ENCODE measurements at places on chromosomes 12 and 14. TPM values are rescaled to one million over a fixed set of nuclear protein-coding genes. Genes with fewer than 3 reads are reported as not detected.

The PROX2 gene
- 0.41 TPM for total RNA-seq

The COCH gene
- total RNA-seq = 1.3 TPM

- H3K27ac ChIP-seq = no peak overlapping the region
- H3K27me3 ChIP-seq = peaks cover 56% of the 10 kb centered on the region
- no peaks in the 10 kb centered on the region for H3K36me3 ChIP-seq
- peak; percentile 9 for DNase-seq
- H3K4me3 ChIP-seq = peak overlapping the region; percentile 75
These were observed 585 bp upstream of the TEAD4 start for GRCh38 chr12:2958432-2959191.

The VSIG10 gene
- total RNA-seq = 2.4 TPM

DNA sequence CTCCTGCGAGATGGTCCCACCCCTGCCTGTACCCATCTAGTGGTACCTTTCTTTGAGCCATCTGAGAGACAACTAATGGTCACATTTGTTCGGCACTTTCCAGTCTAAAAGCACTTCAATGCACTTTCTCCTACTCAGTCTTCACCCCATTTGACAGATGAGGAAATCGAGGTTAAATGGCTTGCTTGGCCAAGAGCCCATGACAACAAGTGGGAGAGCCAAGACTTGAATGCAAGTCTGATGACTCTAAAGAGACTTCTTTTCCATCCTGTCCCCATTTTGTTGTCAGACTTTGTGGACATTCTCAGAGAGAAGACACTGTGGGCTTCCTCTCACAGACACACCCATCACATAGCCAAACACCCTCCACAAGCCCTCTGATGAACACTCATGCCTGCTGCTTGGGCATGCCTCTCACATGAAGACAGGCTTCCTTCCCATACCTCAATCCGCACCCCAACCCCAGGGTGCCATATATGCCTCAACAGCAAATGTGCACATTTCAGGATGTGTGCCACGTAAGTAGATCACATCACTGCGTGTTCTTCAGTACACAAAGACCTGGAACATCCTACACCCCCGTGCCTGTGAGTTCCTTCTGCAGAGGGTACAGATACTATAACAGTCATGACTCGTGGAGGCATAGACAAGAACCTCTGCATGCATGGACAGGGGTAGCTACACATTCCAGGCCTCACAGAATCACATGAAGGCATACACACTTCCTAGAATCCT, 805 bp downstream of the MYH7 start:
- H3K4me3 ChIP-seq = no peak overlapping the region
- H3K36me3 ChIP-seq = no peaks in the 10 kb centered on the region
- H3K4me1 ChIP-seq = no peaks in the 10 kb centered on the region
- no peak overlapping the region for H3K27ac ChIP-seq

- DNase-seq = no peak
- no peaks in the 10 kb centered on the region for H3K36me3 ChIP-seq
- H3K27me3 ChIP-seq = peaks cover 4% of the 10 kb centered on the region
- no peak overlapping the region for H3K4me3 ChIP-seq
- no peak overlapping the region for H3K27ac ChIP-seq
These were observed 20.7 kb downstream of the ASCL1 start for GRCh38 chr12:102977945-102978706.

GRCh38 chr12:49092086-49092815, 2.4 kb downstream of the DHH start:
- peaks cover 48% of the 10 kb centered on the region for H3K4me1 ChIP-seq
- H3K27me3 ChIP-seq = peaks cover 66% of the 10 kb centered on the region
- H3K27ac ChIP-seq = no peak overlapping the region
- peaks cover 4% of the 10 kb centered on the region for H3K36me3 ChIP-seq
- peak; percentile 80 for DNase-seq
- H3K4me3 ChIP-seq = peak overlapping the region; percentile 21

DNA sequence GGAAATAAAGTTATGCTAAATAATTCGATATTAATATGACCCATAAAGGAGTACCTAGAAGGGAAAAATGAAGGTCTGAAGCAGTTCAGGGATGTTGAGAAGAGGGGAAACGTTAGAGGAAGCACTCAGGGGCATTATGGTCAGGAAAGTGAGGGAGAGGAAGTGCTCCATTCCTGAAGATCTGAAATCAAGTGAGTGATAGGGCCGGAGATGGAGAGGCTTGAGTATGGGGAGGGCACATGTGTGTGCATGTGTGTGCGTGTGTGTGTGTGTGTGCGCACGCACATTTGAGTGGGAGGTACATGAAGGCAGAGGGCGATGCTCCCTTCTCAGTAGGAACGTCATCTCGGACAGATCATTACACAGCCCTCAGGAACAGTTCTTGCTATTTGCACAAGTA, 4.9 kb upstream of the DCD start:
- no peak overlapping the region for H3K4me3 ChIP-seq
- DNase-seq = no peak
- no peaks in the 10 kb centered on the region for H3K4me1 ChIP-seq

DNA sequence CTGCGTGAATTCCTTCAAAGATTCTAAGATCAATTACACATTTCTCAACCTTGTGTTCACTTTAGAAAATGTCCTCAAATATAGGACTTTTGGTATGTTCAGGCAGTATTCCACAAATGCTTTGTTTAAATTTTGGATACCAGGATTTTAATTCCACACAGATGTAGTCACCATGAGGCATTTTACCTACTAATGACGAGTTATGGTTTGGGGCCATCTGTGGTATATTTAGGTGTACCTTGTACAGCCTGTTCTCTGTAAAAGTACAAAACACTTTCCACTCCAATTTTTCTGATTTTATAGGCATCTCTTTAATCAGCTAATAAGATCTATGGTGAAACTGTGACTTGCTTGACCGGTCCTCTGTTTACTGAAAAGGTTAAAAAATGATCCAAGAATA, 275.7 kb upstream of the PRICKLE1 start:
- no peak overlapping the region for H3K4me3 ChIP-seq
- no peak overlapping the region for H3K27ac ChIP-seq
- H3K4me1 ChIP-seq = no peaks in the 10 kb centered on the region
- DNase-seq = no peak

The PTCSC3 gene
- not detected for total RNA-seq

DNA sequence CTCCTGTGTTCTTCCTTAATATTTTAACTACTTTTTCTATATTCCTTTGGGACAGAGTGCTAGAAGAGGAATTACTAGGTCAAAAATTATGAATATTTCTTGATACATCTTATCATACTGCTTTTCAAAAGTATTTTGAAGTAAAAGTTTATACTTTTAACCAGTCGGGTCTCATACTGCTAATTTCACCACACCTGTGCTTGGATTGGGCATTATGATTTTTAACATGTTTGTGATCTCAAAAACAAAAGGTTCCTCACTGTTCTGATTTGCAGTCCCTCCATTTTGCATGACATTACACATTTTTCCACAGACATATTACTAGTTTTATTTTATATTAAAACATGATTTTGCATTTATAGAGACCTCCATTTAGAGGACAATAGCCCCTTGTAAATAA, 32.9 kb downstream of the MRPL42 start:
- H3K27me3 ChIP-seq = no peaks in the 10 kb centered on the region
- H3K4me1 ChIP-seq = peaks cover 14% of the 10 kb centered on the region
- no peak overlapping the region for H3K4me3 ChIP-seq
- DNase-seq = no peak

DNA sequence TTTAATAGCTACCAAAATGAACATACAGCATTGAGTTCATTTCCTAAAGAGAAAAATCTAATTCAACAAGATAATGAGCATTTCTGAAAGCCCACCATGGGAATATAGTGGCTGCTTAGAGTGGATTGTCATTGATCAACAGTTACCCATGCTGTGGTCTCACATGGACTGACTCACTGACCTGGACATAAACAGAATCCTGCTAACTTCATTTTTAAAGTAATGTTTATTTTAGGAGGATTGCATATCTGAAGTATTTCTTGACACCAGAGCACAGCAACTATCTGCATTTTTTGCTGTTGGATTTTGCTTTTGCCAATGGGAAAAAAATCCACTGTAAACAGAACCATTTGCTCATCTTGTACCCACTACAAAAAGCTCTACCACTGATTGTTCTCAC, 71.7 kb downstream of the KCNC2 start:
- H3K4me1 ChIP-seq = no peaks in the 10 kb centered on the region
- H3K27ac ChIP-seq = no peak overlapping the region
- no peaks in the 10 kb centered on the region for H3K36me3 ChIP-seq

Data from activated naive CD4-positive, alpha-beta T cell treated with anti-CD3 and anti-CD28 coated beads for 36 hours (primary cell).